Mesenteric fat pad (tissue), 1 donor: ENCODE measurements at places on chromosomes 11 and 22. TPM values are rescaled to one million over a fixed set of nuclear protein-coding genes. Genes with fewer than 3 reads are reported as not detected.

The C22orf15 gene
- not detected for total RNA-seq

The EIF4ENIF1 gene
- 23.8 TPM for total RNA-seq

The C22orf31 gene
- not detected for total RNA-seq

The CASP1 gene
- 25.0 TPM for total RNA-seq

The MMP8 gene
- total RNA-seq: 2.6 TPM

The MAJIN gene
- not detected for total RNA-seq

The RASL10A gene
- total RNA-seq: 1.9 TPM

The OR51B2 gene
- total RNA-seq: not detected

- DNase-seq: no peak
Observed at GRCh38 chr11:62922653-62923431, 1.7 kb upstream of the CHRM1 start.

DNA sequence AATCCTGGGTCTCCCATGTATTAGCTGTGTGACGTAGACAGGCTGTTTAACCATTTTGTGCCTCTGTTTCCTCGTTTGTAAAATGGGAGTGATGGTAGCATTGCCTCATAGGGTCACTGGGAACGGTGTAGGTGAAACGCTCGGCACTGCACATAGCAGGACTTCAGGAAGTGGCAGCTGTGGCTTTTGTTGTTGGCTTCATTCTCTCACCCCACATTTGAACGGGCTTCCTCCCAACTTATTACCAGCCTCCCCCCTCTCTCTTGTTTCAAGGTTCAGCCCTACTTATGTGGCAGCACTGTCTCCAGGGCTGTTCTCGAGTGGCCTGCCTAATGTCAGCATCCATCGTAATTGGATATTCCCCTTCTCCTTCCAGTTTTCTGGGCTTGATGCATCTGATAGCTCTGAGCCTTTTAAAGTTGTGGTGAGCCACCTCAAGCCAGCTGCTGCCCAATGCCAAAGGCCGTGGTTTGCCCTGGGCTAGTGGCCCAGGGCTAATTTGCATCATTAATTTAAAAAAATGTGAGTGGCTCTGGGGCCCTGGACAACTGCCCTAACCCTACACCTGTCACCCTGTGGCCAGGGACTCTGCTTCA lies 217.8 kb upstream of the TBCEL start:
- no peak for DNase-seq
